ENCODE measurements at places on chromosomes 5 and 9. TPM values are rescaled to one million over a fixed set of nuclear protein-coding genes. Genes with fewer than 3 reads are reported as not detected.

DNA sequence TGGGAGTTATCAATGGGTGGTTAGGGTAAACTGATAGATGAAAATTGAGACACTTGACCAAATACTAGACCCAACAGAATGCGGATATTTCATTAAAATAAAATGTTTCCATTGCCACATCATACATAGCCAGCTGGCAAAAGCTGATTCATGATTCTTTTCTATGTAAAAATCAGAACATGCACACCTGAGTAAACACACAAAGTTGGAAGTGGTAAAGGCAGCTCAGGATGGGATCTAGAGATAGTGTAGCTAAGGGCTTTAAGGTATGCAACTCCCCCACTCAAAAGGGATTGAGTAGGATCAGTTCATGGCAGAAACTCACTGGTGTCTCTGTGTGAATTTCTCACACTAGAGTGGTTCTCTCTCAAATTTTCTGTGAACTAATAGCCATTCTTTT lies 541.1 kb upstream of the GRAMD2B start:
- DNase-seq, result no peak
- no peaks in the 10 kb centered on the region for H3K27me3 ChIP-seq
- H3K4me3 ChIP-seq, result no peak overlapping the region
- no peaks in the 10 kb centered on the region for H3K36me3 ChIP-seq
- H3K4me1 ChIP-seq, result no peaks in the 10 kb centered on the region

DNA sequence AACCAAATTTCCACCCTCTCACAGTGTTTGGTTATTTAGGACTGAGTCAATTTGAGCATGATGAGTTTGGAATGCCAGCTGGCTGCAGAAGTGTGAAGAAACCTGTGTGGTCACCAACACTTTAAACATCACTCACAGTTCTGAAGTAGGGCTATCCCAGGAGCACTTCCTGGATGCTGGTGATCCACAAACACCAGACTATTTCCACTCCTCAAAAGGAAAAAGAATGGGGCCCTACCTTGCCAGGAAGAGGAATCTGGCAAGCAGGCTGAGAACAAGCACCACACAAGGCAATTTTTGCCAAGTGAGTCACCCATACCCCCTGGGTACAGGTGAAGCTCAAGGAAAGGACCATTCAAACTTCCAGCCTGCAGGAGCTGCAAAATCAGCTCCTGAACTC lies 294.2 kb upstream of the PTGER4 start:
- H3K4me1 ChIP-seq, result peaks cover 44% of the 10 kb centered on the region
- no peak for DNase-seq
- no peak overlapping the region for H3K27ac ChIP-seq
- H3K36me3 ChIP-seq, result no peaks in the 10 kb centered on the region

Gene CCDC171
- 11.0 TPM for polyA plus RNA-seq

Gene IFNK
- polyA plus RNA-seq, result not detected

Gene CCDC112
- polyA plus RNA-seq, result 22.0 TPM

DNA sequence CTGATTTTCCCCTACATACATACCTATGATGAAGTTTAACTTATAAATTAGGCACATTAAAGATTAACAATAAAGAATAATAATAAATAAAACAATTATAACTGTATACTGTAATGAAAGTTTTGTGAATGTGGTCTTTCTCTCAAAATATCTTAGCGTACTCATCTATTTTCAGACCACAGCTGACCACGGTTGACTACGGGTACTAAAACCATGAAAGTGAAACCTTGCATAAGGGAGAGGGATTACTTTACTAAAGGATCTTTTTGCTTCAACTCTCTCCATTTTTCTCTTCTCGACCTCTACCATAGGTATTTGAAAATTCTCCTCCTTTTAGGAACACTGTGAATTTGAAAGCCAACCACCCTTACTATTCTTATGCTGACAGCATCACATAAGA lies 475.5 kb downstream of the CETN3 start:
- no peak overlapping the region for H3K4me3 ChIP-seq
- H3K27ac ChIP-seq, result no peak overlapping the region
- no peaks in the 10 kb centered on the region for H3K36me3 ChIP-seq

- no peak for DNase-seq
- H3K27me3 ChIP-seq, result no peaks in the 10 kb centered on the region
- no peak overlapping the region for H3K4me3 ChIP-seq
- no peak overlapping the region for H3K27ac ChIP-seq
- no peaks in the 10 kb centered on the region for H3K4me1 ChIP-seq
- no peaks in the 10 kb centered on the region for H3K36me3 ChIP-seq
Measured at GRCh38 chr9:81718244-81718643, 28.9 kb upstream of the TLE1 start.

DNA sequence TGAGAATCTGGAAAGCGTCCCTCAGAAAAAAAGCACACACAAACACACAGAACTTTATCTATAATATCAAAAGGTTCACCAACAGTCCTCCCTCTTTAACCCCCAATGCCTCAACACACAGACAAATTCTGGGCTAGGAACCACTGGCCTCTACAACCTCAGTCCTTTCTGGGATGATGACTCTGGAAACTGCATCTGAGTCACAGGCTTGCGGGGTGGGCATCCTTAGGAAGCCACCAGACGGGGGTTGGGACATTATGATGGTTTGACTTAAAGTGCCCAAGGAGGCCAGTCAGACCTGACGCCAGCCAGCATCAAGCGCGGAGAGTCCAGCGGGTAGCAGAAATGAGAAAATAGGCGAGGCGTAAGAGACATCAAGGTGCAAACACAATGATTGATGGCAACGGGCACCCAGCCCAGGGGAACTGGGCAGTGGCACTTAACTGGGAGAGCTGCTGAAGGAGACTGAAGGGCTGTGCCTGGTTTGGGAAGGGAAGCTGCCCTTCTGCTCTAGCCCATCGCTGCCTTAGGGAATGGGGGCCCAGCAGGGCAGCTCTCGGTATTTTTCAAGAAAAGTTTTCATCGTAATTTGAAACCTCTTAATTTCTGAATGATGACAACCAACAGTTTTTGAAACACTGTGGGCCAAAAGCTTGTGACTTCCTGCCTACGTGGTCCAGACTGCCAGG lies 20.7 kb downstream of the SPRY4 start:
- H3K27me3 ChIP-seq, result no peaks in the 10 kb centered on the region
- no peak for DNase-seq
- no peak overlapping the region for H3K4me3 ChIP-seq
- no peaks in the 10 kb centered on the region for H3K4me1 ChIP-seq

Gene FOXD4L6
- not detected for polyA plus RNA-seq

Gene RGS14
- 8.5 TPM for polyA plus RNA-seq

GRCh38 chr9:38431116-38431515 lies 6.9 kb upstream of the IGFBPL1 start:
- H3K27ac ChIP-seq, result no peak overlapping the region
- no peaks in the 10 kb centered on the region for H3K4me1 ChIP-seq
- peaks cover 31% of the 10 kb centered on the region for H3K27me3 ChIP-seq
- no peak overlapping the region for H3K4me3 ChIP-seq
- no peak for DNase-seq
- H3K36me3 ChIP-seq, result no peaks in the 10 kb centered on the region

- H3K4me1 ChIP-seq, result no peaks in the 10 kb centered on the region
- H3K4me3 ChIP-seq, result no peak overlapping the region
- no peak overlapping the region for H3K27ac ChIP-seq
- no peak for DNase-seq
Measured at GRCh38 chr5:54450542-54450941, 5.0 kb upstream of the HSPB3 start.

Gene SHROOM1
- polyA plus RNA-seq, result 10.5 TPM

Gene FGFR4
- polyA plus RNA-seq, result 169 TPM

DNA sequence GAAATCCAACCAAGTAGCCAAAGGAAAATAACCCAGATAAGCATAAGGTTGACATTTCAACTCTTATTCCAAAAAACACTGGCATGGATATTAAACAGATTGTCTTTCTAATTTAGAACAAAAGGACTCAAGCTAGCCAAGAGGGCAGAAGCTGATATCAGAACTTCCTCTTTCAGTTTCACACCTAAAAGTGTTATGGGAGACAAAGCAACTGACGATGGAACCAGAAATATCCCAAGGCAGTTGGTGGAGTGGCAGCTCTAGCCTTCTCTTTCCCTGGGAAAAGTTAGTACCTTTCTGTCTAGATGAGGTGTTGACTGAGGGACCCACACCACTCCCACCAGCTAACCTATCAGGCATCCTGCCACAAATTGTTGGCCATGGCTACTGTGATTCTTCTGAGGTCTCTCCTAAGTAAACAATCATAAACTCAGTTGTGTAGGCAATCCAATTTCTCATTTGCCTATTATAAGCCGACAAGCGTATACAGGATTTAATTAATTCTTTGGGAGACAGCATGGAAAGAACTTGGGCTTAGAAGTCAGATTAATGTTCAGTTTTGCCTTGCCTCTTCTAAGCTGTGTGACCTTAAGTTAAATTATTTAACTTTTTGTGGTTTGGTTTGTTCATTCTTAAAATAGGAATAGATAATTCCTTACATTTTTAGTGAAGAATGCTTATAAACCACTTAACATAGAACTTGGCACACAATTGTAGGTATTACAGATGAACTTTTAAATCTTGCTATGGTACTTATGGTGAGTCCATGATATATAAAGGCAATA lies 110.9 kb upstream of the ADAMTSL1 start:
- DNase-seq, result no peak
- peaks cover 3% of the 10 kb centered on the region for H3K4me1 ChIP-seq
- no peaks in the 10 kb centered on the region for H3K36me3 ChIP-seq
- H3K4me3 ChIP-seq, result no peak overlapping the region
- no peaks in the 10 kb centered on the region for H3K27me3 ChIP-seq

GRCh38 chr5:153959134-153959957 lies 79.4 kb downstream of the FAM114A2 start:
- no peaks in the 10 kb centered on the region for H3K36me3 ChIP-seq
- no peak overlapping the region for H3K4me3 ChIP-seq
- DNase-seq, result no peak
- no peaks in the 10 kb centered on the region for H3K27me3 ChIP-seq
- H3K4me1 ChIP-seq, result no peaks in the 10 kb centered on the region
- H3K27ac ChIP-seq, result no peak overlapping the region

- no peak overlapping the region for H3K4me3 ChIP-seq
- H3K27me3 ChIP-seq, result no peaks in the 10 kb centered on the region
- no peak for DNase-seq
- H3K36me3 ChIP-seq, result no peaks in the 10 kb centered on the region
Measured at GRCh38 chr5:127609011-127609410, 39.9 kb upstream of the CTXN3 start.

GRCh38 chr5:6448622-6449464 lies at the start of gene UBE2QL1:
UBE2QL1 (plus strand) TSS chr5:6448859; CDS start chr5:6448894, 35 bp downstream.
- no peaks in the 10 kb centered on the region for H3K36me3 ChIP-seq
- peaks cover 6% of the 10 kb centered on the region for H3K4me1 ChIP-seq
- H3K4me3 ChIP-seq, result peak within 1 kb of the TSS; percentile 13
- H3K27ac ChIP-seq, result no peak within 1 kb of the TSS

DNA sequence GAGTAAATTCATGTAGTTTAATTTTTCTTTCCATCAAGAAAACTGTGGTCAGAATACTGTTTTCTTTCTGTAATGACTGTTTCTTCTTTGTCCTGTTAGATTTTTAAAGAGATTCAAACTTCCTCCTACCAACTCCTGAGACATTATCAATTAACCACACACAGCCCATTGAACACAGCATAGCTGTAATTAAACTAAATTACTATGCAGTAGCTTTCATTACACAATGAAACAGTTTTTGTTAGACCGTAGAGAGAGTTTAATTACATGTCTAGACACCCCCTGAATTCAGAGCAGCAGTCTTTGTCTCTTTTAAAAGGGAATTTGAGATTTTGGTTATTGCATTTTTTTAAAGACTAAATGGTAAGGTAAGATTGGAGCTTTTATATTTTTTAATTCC lies 77.5 kb downstream of the STARD4 start:
- no peaks in the 10 kb centered on the region for H3K36me3 ChIP-seq
- no peaks in the 10 kb centered on the region for H3K4me1 ChIP-seq
- H3K27me3 ChIP-seq, result no peaks in the 10 kb centered on the region

GRCh38 chr5:75037106-75037505 lies 15.3 kb downstream of the GCNT4 start:
- no peak overlapping the region for H3K4me3 ChIP-seq
- H3K4me1 ChIP-seq, result no peaks in the 10 kb centered on the region
- no peaks in the 10 kb centered on the region for H3K27me3 ChIP-seq
- no peaks in the 10 kb centered on the region for H3K36me3 ChIP-seq
- no peak for DNase-seq
- H3K27ac ChIP-seq, result no peak overlapping the region

DNA sequence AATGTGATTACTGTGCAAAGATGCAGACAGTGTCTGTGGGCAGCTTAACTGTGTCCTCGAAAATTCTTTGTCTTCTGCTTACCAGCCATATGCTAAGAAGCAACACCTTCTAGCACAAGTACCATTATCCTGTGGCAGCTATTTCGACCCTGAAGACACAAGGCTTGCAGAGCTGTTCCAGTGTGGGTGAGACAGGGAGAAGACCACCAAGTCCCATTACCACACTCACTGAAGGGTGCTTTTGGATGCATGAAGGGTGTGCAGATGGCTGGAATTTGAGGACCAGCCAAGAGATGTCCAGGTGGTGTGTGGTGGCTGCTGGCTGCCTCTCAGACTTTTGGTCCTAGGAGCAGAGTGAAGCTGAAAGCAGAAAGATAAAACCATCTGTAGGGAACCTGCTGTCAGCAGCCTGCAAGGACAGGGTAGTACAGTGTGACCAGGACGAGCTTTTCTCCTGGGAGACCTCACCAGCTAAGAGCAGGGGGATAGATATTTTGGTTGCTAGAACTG lies 161.8 kb downstream of the ICE1 start:
- no peak for DNase-seq
- no peak overlapping the region for H3K27ac ChIP-seq
- no peak overlapping the region for H3K4me3 ChIP-seq

Gene MTAP
- 36.8 TPM for polyA plus RNA-seq

Gene KLHL3
- 35.7 TPM for polyA plus RNA-seq

Gene ZFP2
- polyA plus RNA-seq, result 5.9 TPM

GRCh38 chr9:87543251-87543650 lies 45.6 kb downstream of the DAPK1 start:
- H3K36me3 ChIP-seq, result no peaks in the 10 kb centered on the region
- no peaks in the 10 kb centered on the region for H3K4me1 ChIP-seq
- no peaks in the 10 kb centered on the region for H3K27me3 ChIP-seq
- DNase-seq, result no peak
- H3K4me3 ChIP-seq, result no peak overlapping the region
- peak overlapping the region; percentile 30 for H3K27ac ChIP-seq

GRCh38 chr9:77977210-77977611 lies 54.4 kb downstream of the GNAQ start:
- H3K4me1 ChIP-seq, result peaks cover 27% of the 10 kb centered on the region
- no peak overlapping the region for H3K27ac ChIP-seq
- no peak overlapping the region for H3K4me3 ChIP-seq
- no peaks in the 10 kb centered on the region for H3K27me3 ChIP-seq

DNA sequence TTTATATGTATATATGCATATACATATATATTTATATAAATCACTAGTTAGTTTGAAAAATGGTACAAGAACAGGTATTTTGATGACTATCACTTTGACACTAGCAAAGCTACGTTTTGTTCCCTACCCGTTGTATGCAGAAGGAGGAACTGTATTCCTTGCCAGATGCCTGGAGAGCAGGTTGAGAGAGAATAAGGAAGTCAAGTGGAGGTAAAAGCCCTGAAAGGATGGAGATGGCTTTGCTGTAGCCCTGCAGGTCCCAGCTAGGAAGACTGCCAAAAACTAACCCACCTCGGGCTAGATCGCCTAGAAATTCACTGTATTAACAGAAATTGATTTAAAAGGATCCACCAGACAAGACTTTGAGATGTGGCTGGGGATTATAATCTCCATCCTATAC lies 229.3 kb downstream of the RFX3 start:
- H3K4me1 ChIP-seq, result no peaks in the 10 kb centered on the region
- H3K27me3 ChIP-seq, result no peaks in the 10 kb centered on the region
- no peak for DNase-seq
- no peak overlapping the region for H3K27ac ChIP-seq

Gene DIPK1B
- 28.9 TPM for polyA plus RNA-seq

Gene NMUR2
- 0.70 TPM for polyA plus RNA-seq

Data from left lung (tissue), 14 donors.